Neural crest cell (in vitro differentiated cells): ENCODE measurements at places on chromosomes 13 and 19. TPM values are rescaled to one million over a fixed set of nuclear protein-coding genes. Genes with fewer than 3 reads are reported as not detected.

DNA sequence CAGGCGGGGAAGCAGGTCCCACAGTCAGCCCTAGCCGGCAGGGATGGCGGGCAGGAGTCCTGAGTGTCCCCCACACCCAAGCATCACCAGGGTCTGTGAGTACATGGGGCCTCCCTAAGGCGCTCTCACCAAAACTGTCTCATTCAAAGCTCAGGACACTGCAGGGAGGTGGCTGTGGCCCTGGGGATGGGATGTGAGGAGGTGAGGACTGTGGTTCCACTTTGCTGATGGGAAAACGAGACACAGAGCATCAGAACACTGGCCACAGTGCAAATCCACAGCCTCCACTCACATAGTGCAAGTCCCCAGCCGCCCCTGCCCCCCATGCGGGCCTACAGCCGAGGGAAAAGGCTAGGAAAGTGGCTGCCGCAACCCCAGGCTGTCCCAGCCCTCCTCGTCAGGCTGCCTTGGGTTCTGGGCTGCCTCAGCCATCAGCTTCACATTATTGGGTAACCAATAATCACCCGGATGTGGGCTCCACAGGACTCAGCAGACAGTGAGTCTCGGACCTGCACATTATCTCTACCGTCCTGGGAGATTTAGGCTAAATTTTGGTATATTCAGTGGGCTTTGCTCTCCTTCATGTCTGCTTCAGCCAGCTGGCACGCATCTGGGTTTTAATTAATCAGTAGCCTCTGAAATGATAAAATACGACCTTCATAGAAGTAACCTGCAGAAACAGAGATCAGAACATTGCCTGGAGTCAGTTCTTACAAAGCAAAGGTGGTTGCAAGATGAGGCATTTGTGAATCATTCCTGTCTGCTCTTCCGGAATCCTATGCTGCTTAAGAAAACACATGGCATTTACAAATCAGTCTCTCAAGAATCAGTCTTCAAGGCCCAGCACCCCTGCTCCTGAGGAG, 77.0 kb downstream of the SOX1 start:
- DNase-seq, result no peak

DNA sequence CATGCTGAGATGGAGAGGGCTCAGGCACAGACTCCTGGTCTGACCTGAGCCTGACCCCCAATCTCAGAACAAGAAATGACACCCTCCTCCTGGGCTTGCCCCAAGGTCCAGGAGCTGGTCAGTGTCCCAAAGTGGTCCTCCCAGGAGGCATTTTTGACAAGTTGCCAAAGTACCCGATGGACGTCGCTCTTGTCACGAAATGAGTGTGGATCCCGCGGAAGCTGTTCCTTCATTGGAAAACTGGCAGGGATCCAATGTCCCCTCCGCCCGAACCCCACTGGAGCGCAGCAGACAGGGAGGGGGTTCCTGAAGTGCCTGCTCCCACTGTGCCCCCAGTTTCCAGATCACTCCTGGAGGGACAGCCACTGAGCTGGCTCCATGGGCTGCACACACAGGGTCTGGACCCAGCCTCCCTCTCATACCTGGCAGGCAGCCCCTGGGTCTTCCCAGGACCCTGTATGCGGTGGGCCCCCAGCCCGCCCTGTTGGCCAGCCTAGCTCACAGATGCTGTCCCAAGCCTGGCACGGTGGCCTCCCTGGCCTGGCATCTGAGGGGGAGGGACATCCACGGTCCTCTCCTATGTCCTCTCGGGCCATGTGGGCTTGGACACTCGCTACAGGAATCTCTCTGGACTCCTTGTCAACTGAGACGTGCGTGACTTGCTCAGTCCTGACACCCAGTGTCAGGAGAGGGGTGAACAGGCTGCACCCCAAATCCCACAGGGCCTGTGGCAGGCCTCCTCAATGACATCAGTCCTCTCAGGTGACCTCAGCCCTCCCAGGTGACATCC, 12.8 kb upstream of the ZNF14 start:
- no peak for DNase-seq

GRCh38 chr13:111359237-111359915, 38.9 kb downstream of the TEX29 start:
- no peak for DNase-seq

- DNase-seq, result no peak
These were observed 923 bp upstream of the C13orf42 start for GRCh38 chr13:51111997-51112396.

GRCh38 chr19:40006273-40006691, 9.4 kb downstream of the ZNF546 start:
- no peak for DNase-seq

DNA sequence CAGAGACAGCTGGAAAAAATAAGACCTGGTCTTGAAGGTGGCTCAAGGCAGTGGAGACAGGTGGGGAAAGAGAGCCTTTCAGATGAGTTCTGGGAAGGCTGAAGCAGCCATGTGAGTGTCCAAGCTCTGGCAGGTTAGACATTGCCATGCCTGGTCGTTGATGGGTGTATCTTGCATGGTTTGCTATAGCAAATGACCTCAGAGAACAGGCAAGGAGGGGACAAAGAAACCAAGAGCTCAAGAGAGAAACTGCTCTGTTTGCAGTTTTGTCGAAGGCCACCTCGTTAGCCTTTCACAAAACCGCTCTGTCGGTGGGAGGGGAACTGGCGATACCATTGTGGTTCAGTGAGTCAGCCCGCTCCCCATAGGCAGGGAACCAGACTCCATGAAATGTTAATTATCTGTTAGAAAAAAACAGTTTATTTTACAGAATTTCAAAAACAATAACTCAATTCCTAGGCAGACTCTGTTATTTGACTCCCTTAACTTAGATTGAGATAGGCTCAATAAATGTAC, 82.8 kb upstream of the ARGLU1 start:
- no peak for DNase-seq

GRCh38 chr19:55206664-55207500, 2.4 kb downstream of the PTPRH start:
- peak; percentile 60 for DNase-seq

DNA sequence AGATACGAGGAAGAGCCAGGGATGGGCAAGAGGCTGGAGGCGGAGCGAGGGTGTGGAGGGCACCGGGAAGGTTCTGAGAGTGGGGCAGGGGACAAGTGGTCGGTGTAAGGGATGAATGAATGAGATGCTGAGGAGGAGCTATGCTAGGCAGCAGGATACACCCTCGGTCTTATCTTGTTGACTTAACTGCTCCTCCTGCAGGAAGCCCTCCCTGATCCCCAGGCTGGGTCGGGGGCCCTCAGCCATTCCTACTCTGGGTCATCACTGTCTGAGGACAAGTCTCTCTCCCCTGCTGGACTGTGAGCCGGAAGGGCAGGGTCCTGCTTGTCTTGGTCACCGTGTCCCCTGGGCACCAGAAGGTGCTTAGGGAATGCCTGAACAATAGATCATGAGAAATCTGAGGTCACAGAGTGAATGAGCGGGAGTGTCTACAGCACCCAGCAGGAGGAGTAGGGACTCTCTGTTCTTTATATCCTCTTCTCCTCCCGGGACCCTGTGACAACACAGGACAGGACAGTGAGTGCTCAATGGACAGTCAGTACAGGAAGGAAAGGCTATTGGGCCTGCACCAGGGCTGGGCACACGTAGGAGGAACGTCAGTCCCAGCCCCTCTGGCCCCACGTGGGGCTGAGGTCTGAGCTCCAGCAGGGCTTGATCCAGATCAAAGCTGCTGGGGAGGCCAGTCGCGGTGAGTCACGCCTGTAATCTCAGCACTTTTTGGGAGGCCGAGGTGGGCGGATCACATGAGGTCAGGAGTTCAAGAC, 6.5 kb downstream of the NKPD1 start:
- no peak for DNase-seq

DNA sequence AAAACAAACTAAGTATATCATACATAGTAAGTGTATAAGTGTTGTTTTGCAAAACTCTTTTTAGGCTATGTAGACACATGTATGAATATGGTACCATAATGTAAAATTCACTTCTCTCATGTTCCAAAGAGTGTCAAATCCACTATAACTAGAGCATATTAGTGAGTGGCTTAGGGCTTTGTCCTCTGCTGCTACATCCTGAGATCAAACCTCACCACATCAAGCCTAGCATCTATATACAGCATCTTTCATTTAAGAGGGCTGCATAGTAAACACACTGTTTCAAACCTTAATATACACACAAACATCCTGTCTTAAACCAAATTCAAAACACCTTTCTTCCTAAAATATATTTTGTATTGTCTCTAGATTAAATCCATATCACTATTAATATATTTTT, 38.7 kb downstream of the ELF1 start:
- no peak for DNase-seq

GRCh38 chr19:50359328-50359818, 6.1 kb downstream of the NAPSA start:
- no peak for DNase-seq

DNA sequence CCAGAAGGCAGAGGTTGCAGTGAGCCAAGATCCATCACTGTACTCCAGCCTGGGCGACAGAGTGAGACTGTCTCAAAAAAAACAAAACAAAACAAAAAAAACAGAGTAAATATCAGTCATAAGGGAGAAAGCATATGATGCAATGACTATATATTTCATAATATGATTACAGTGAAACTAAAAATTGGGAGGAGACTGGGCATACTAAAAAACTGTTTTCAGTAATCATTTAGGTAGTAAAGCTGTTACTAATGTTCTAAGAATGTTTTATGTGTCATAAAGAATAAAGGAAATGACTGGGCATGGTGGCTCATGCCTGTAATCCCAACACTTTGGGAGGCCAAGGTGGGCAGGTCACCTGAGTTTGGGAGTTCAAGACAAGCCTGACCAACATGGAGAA, 15.9 kb downstream of the ZNF573 start:
- no peak for DNase-seq

GRCh38 chr19:29834991-29835846, 23.4 kb downstream of the CCNE1 start:
- no peak for DNase-seq

DNA sequence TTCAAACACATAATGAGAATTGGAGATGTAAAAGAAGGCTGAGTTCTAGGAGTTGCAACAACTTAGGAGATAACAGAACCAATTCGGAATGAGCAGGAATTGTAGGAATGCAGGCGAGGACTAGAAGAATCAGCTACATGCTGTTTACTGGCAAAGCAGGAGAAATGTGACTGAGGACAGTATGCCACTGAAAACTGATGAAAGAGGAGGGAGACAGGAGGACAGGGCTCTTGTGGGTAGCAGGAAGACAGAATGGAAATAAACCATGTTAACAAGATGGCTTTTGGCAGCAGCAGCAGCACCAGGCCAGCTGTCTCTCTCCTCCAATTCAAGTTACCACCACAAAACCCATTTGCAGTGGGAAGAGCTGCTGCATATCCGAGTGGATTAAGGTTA, 91.0 kb upstream of the SLC15A1 start:
- DNase-seq, result no peak

DNA sequence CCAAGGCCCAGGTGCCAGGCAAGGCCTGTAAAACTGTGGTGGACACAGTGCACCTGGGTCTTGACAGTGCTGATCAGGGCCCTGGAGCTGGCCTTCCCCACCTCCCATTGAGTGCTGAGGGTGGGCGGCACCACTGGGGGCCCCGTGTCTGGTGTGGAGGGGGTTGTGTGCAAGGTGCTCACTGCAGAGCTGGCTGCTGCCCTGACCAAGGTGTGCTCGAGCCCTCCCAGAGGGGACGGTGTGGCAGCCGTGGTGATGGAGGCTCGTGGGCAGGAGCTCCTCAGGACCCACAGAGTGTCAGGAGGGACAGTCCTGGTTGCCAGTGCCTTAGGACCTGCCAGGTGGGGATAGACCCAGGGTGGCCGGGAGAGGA, 23.0 kb downstream of the ATP4B start:
- DNase-seq, result no peak

- no peak for DNase-seq
These were observed 89.9 kb downstream of the FGF14 start for GRCh38 chr13:102311901-102312300.

DNA sequence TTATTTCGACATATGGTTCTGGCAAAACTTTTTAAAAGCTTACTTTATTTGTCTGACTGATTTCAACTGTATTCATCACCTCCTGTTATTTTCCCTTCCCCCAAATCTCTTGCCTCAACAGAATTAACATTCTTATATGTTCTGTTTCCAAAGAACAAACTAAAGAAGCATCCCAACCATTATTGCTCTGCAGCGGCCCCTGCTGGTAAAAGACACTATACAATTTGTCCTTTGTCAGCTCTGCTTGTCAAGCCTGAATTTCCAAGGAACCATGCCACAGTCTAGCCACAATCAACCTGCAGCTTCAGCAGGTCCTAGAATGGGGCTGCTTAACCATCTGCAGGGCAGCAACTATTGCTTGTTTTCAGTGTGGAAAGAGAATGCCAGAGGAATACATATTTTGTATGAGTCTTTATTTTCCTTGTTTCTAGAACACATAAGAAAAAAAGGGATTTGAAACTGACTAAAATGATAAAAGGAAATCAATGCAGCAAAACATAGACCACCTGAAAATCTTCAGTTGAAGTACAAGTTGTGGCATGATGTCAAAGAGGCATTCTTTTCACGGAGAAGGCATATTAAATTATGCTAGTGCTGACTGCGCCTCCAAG, 845.3 kb downstream of the DIAPH3 start:
- DNase-seq, result peak; percentile 88

- peak; percentile 70 for DNase-seq
These were observed 598 bp upstream of the LPAR2 start for GRCh38 chr19:19628501-19629134.

- no peak for DNase-seq
These were observed 10.1 kb downstream of the RHPN2 start for GRCh38 chr19:33054623-33055022.

- no peak for DNase-seq
These were observed 31.0 kb downstream of the KLF12 start for GRCh38 chr13:74103196-74103595.

DNA sequence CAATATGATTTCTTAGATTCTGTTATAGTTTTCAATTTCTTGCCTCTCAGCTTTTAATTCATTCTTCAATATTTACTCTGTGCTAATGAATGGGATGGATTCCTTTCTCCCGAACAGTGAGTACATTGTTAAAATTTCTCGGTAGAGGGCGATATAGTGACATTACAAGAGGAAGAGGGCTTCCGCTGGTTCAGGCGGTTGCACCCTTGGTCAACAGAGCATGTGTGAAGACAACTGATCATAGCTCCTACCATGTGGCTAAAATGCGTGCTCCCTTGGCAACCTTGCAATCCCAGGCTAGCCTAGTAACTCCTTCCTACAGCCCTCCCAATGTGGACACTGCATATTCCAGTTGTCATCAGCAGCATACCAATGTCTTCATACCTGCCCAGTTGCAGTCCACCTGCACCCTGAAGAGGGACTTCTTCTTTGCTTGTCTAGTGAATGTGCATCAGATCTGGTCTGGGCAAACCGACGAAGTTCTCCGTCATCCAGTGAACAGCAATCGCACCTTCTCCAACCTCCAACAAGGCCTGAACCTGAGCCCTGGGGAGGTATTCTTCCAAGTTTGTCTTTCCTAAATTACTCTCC, 653.0 kb upstream of the GPC6 start:
- no peak for DNase-seq

Gene EML2
- 15.0 and 20.2 TPM in 2 replicates for total RNA-seq

Gene ZIC2
- total RNA-seq, result 48.6 and 55.3 TPM in 2 replicates

Gene LILRA5
- not detected in 2 replicates for total RNA-seq

Gene ATP8A2
- 3.4 and 3.7 TPM in 2 replicates for total RNA-seq

Gene APOC4
- total RNA-seq, result not detected in 2 replicates

Gene EID2B
- total RNA-seq, result 7.2 and 7.7 TPM in 2 replicates

Gene FNDC3A
- total RNA-seq, result 57.1 and 59.2 TPM in 2 replicates

Gene HSD17B14
- 4.2 and 6.6 TPM in 2 replicates for total RNA-seq

Gene OR7D2
- 1.6 and 1.9 TPM in 2 replicates for total RNA-seq

Gene TSSK6
- 2.7 and 2.9 TPM in 2 replicates for total RNA-seq

Gene CLDND2
- total RNA-seq, result 0.84 and 1.1 TPM in 2 replicates

Gene LRRC63
- 0.37 and 0.52 TPM in 2 replicates for total RNA-seq

Gene FXYD3
- total RNA-seq, result 2.5 and 2.8 TPM in 2 replicates

Gene SERTAD3
- total RNA-seq, result 22.3 and 25.8 TPM in 2 replicates

Gene OR7A5
- total RNA-seq, result not detected in 2 replicates

Gene CNFN
- total RNA-seq, result 2.2 and 3.6 TPM in 2 replicates

Gene ESD
- 118 and 122 TPM in 2 replicates for total RNA-seq

Gene DACH1
- total RNA-seq, result 23.7 and 24.6 TPM in 2 replicates
